ENCODE measurements at places on chromosomes 6 and 20. TPM values are rescaled to one million over a fixed set of nuclear protein-coding genes. Genes with fewer than 3 reads are reported as not detected.

The CST3 gene
- 1,478 TPM for total RNA-seq

The VGLL2 gene
- not detected for total RNA-seq

The FBXO30 gene
- total RNA-seq: 2.5 TPM

- no peak for DNase-seq
These were observed 48.4 kb upstream of the PIM1 start for GRCh38 chr6:37121556-37121955.

GRCh38 chr6:130041594-130041993 lies 23.2 kb downstream of the L3MBTL3 start:
- no peak for DNase-seq

The FYN gene
- 30.0 TPM for total RNA-seq

GRCh38 chr6:44627091-44627882 lies 239.8 kb downstream of the CDC5L start:
- DNase-seq: no peak

GRCh38 chr6:159555082-159555875 lies 137.8 kb downstream of the SOD2 start:
- DNase-seq: no peak

DNA sequence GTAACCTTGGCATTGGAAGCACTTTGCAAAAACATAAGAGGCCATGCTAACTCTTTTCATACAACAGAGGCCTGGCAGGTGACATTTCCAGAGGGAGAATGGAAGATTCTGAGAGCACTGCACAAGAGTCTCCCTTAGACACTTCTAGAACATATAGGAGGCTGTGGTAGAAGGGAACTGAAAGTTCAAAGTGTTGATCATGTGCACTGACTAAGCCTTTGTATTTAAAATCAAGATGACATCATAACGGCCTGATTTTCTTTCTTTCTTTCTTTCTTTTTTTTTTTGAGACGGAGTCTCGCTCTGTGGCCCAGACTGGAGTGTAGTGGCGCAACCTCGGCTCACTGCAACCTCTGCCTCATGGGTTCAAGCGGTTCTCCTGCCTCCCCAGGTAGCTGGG lies 26.8 kb upstream of the DNAAF9 start:
- no peak for DNase-seq

The TPX2 gene
- total RNA-seq: 2.0 TPM

DNA sequence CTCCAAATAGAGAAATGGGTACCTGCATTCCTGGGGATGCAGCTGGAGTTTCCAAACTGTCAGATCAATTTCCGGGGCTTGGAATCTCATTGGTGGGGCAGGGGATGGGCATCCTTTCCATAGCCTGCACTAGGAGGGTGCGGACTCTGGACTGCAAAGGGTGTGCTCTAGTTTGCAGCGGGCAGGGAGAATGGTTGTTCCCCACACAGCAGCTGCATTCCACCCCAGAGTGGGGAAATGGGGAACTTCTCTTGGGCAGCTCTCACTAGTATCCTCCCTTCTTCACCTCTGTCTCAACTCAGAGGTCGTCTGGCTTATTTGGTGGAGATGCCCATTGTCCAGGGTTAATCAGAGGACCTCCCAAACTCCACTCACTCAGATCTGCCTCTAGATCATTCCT lies 34.5 kb upstream of the CDKN1A start:
- DNase-seq: no peak

Data from left lobe of liver (tissue), 2 donors.